Stimulated activated CD8-positive, alpha-beta memory T cell treated with anti-CD3 and anti-CD28 coated beads, Interleukin-7, amount 100 ng/mL, for 48 hours (primary cell): ENCODE measurements at places on chromosomes 16 and 17.

DNA sequence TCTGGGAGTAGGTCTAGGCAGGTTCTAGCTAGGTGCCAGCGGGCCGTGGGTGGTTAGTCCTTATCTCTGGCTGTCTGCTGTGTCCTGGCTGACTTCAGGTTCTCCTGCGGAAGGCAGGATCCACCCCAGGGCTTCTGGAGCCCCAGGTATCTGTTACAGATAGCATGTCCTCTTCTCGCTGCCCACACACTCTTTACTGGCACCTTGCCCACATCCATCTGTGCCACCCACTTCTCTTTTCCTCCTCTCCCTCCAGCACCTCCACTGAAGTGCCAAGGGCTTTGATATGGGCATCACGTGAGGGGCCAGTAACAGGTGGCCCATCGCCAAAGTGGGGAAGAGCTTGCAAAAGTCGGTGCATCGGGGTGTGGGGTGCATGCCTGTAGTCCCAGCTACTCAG lies 4.6 kb upstream of the MPP2 start:
- no peak for DNase-seq

- DNase-seq: peak; percentile 81
These were observed at the start of gene PLSCR3 for GRCh38 chr17:7394452-7395191. TSS of gene PLSCR3 (minus strand) at chr17:7394525. CDS start at chr17:7394110, 415 bp downstream.

GRCh38 chr17:8375738-8376259 lies 705 bp downstream of the KRABD2 start:
- DNase-seq: no peak

DNA sequence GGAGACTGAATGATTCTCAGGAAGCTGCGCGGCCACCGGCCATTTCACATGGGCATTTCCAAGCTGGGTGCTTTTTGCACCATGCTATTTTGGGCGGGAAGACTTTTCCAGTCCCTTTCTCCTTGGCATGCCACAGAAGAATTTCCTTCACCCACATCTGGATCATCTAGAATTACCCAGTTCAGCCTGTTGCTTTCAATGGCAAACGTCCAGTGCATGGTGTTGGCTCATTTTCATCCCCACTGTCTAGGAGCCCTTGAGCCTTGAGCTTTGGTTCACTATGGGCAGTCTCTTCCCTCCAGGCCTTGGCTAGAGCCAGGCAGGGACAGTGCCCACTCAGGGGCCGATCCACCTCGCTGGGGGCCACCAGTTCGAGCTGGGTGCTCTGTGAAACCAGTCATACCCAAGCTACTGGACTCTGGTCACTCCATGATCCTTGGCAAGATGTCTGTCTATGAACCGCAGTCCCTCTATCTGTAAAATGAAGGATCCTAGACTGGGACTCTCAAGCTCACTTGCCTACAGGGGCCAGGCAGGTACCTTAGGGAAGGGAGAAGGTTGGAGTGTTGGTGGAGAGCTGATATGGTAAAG lies 71.1 kb downstream of the CYLD start:
- DNase-seq: no peak

DNA sequence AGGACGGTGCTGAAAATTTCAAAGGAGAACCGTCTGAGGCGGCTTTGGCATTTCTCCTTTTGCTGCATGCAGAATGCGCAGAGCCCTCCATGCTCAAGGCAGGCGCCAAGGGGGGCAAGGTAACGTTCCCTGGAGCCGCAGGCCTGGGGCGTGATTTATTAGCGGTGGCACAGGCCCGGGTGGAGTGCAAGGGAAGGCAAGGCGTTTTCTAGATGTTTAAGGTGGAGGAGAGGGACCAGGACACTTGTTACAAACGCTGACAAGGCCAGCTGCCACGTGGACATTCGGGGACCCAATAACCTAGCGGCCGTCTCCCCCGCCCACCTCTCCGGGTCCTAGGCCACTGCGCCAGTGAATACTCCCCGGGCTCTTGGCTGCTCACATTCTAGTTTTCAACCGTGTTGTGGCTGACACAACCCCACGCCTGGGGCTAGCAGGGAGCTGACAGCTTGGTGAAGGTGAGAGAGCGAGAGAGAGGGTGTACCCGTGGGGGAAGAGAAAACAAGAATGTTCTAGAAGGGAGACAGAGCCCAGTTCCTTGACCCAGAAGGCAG lies 250.1 kb downstream of the C16orf95 start:
- no peak for DNase-seq

DNA sequence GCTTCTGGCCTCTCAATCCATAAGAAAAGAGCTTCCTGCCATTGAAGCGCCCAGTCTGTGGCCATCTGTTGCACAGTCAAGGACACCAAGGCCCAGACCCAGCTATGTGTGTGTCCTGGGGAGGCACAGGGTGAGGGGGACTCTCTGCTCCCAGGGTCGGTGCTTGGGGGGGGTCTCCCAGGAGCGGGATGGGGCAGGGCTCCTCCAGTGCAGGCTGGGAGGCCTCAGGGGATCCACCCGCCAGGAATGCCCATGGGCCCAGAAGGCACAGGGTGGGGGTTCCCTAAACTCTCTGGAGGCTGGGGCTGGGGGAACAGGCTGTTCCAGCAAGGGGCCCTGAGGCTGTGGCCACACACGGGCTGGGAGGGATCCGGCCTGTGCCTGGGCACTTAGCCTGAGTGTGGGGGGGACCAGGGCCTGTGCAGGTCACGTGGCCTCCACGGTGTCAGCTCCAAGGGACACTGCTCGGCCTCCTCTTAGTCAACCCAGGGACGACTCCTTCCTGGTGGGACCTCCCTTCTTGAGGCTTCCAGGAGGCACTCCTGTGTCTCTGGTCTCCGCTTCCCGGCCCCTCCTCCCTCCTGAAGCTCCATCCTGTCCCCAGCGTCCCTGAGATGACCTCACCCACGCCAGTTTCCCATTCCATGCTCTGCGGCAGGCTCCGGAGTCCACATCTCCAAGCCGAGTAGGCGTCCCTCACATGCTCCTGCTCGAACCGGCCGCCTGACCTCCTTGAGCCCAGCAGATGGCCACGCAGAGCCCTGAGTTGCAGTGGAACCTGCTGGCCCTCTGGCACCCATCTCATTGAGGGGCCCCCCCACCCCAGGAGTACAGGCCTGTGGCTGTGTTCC lies 23.1 kb upstream of the BAHCC1 start:
- no peak for DNase-seq

DNA sequence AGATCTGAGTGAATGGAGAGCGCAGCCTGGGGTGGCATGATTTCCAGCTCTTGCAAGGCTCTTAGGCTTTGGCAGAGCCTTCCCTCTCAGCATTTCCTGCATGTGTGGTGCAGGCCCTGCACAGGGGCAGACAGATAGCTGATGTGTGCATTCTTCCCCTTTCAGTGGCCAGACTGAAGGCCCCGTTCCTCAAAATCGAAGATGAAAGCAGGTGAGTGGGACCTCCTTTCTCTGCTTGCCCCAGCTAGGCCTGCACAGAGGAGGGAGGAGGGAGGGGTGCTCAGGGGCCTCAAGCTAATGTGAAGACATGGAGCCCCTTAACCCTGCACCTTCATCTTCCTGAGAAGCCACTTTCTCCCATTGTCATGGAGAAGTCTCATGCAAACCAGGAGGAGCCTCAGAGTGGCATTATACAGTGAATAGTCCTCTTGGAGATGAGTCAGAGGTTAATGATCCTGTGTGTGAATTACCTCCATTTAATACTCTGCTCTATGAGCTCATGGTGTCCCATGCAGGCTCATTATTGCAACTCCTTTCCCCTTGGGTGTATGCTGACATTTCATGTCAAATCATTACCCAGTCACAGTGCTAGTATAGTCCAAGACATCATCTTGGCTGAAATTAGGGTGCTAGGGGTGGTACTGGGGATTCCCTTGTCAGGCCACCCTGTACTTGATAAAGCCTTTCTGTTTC lies 20.4 kb upstream of the ADAM11 start:
- no peak for DNase-seq
